ENCODE measurements at places on chromosomes 11 and 22.

DNA sequence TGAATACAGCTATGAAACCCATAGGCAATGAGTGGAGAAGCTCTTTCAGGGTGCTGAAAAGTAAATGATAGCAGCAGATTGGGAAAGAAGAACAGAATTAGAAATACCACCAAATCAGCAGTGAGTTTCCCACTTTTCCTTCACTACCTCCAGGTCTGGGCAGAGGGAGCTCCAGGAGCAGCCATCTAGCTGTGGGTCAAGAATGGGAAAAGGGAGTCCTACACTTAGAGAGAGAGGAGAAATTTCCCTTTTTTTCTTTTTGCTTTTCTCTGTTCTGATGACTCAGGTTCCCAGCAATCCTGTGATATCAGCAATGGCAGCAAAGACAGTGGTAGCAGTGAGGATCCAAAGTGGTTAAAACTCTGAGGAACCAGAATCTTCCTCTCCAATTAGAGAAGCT, 263.9 kb downstream of the NXPE2 start:
- no peak for DNase-seq

DNA sequence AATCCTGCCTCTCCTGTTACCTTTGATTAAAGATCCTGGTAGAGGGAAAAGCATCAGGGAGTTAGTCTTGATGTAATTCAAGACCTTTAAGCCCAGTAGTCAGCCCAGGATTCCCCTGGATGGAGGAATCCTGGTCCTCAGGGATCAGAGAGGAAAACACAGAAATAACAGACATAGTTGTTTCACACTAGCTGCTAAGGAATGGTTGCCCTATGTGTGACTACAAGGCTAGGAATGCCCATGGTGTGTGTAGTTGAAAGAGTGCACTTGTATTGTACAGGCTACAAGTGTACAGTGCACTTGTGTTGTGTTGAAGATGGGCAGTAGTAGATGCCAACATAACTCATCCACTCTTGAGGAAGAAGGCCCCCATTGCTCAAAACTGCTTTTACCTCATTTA, 226.8 kb downstream of the AASDHPPT start:
- peak; percentile 50 for DNase-seq

DNA sequence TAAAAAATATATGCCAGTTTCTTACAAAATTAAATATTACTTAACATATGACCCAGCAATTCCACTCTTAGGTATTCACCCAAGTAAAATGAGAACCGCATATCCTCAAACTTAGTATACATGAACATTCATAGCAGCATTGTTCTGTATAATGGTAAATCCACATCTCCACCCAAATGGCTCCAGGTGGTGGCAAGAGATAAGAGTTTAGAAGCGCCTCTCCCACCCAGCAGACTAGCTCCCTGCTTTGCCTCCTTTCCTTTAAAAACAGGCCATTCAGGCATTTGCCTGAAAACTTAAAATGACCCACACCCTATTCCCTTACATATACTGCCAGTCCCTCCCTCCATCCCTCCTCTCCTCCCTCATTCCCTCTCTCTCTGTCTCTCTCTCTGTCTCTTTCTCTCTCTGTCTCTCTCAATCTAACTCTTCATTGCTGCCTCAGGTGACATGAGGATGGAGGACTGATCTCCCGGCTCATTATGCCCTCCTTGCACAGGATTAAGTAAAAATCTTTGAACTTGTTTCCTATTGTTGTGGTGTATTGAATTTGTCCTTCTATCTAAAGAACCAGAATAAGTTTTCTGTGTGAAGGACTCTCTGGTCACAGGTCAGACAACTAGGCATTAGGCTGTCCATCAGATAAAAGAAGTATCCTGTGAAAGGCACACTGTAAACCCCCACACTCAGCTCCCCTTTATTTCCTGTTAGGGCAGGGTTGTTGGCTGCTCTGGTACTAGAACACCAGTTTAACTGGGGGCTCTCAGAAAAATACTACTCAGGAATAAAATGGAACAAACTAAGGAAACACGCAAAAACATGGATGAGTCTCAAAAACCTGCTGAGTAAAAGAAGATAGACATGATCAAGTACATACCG, 48.3 kb downstream of the RRP8 start:
- no peak for DNase-seq

- DNase-seq, result no peak
Measured at GRCh38 chr11:17525570-17525969, 18.6 kb downstream of the USH1C start.

Data from astrocyte of the spinal cord (primary cell).